ENCODE measurements at places on chromosomes 13 and 19.

- DNase-seq, result no peak
Observed at GRCh38 chr19:15124572-15125231, 17.5 kb downstream of the SYDE1 start.

- DNase-seq, result no peak
Observed at GRCh38 chr19:46411925-46412649, 1.3 kb downstream of the CCDC8 start.

DNA sequence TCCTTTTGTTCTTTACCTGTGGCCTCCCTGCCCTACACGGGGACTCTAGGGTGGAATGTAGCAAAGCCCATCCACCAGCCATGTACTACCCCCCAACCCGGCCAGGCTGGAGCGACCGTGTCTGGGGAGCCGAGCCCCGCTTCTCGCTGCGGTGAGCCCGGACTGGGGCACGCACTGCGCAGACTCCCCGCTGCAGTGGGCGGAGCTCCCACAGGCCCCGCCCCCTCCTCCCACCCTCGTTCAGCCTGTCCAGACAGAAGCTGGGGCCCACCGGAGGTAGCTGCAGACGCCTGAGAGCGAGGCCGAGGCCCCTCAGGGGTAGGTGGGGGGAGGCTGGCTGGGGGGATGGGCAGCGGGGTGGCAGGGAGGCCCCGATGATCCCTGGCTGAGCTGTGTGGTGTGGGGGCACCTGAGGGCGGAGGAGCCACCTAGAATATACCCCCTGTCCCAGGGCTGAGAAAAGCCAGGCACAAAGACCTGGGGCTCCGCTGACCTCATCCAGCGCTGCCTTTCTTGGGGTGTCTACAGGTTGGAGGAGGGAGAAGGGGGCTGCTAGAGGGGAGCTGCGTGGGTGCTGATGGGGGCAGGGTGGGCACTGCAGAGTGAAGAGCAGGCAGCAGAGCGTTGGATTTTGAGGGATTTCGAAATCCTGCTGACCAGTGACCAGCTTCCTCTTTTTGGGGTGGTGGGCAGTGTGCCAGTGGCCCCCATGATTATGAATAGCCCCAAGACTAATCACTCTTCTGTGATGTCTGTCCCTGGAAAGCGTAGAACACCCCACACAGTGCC is 17.3 kb downstream of the PLD3 start:
- no peak for DNase-seq

GRCh38 chr13:98189841-98190505 is 12.9 kb upstream of the RNF113B start:
- DNase-seq, result no peak

GRCh38 chr19:28026636-28027035 is 1186.3 kb downstream of the UQCRFS1 start:
- no peak for DNase-seq

Data from stimulated activated CD8-positive, alpha-beta memory T cell treated with anti-CD3 and anti-CD28 coated beads, Interleukin-4, amount 100 ng/mL, for 1 hour (primary cell).